CD4-positive, alpha-beta T cell (primary cell): ENCODE measurements at places on chromosomes 4 and X.
A peak's percentile ranks its signal among the peaks of the same experiment; 100 is the strongest.

DNA sequence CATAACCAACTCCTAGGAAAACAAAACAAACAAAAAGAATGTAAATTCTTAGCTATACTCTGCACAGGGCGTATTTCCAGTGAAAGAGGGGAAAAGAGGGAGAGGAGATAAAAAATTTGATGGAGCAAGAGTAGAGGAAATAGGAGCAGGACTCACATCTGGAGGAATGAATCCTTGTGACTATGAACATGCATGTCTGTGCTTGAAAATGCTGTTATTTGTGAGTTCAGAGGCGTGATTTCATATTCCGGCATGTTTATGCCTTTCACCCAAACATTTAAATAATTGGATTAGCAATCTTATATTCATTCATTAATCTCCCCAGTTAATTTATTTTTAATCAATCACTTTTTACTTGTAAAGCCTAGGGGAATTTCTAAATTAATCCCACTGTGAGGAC is 11.2 kb upstream of the NUDT11 start:
- H3K27me3 ChIP-seq: no peaks in the 10 kb centered on the region
- DNase-seq: no peak
- no peaks in the 10 kb centered on the region for H3K4me1 ChIP-seq
- H3K4me3 ChIP-seq: no peak overlapping the region

DNA sequence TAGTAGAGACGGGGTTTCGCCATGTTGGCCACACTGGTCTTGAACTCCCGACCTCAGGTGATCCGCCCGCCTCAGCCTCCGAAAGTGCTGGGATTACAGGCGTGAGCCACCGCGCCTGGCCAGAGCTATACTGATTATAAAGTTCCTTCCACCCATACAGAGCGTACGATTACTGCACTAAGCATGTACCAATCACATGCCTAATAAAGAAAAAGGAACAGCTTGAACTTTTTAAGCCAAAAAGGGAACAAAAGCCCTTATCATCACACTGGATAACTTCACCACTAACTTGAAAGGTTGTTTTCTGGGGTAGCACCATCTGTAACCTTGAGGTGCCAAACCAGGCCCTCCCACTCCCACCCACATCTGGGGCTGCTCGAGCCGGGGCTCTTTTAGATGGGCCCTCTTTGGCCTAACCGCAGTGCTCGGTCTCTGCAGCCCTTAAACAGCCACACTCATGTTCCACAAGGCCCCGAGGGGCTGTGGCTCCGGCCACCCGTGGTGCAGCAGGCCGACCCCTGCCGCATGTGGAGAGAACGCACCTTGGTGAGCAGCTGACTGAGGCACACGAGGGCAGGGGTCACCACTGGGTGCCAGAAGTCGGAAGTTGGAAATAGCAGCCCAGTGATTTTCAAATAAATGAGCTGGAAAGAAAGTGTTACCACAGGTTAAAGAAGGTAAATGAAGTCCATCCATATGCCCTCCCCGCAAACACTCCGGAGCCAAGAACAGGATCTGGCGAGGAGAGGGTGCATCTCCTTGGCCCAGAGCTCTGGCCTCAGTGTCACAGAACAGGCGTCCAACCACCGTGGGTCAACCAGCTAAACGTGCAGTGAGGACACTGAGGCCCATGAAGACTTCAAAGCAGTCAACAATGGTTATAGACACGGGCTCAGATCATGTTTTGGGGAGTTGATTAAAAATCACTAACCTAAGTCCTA is 18.4 kb downstream of the NOP14 start:
- DNase-seq: no peak
- no peak overlapping the region for H3K4me3 ChIP-seq
- H3K27me3 ChIP-seq: no peaks in the 10 kb centered on the region
- H3K36me3 ChIP-seq: peaks cover 88% of the 10 kb centered on the region
- peaks cover 28% of the 10 kb centered on the region for H3K4me1 ChIP-seq

DNA sequence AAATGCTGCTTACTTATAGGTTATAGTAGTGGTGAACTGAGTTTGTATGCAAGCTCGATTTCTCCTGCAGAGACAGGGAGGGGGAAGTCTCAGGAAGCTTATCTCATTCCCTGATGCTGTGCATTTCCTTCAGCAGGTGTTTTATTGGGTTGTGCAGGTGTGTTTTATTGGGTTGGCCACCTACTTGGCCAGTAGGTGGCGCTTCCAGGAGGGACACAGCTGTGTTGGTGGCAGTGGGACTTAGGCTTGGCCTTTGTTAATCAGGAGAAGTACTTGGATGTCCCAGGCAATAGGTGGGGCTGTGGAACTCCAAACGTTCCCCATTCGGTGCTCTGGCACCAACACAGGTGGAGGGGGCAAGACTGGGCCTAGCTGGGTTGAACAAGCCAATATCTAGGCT is 196.0 kb upstream of the DCAF8L1 start:
- H3K27ac ChIP-seq: no peak overlapping the region
- H3K36me3 ChIP-seq: no peaks in the 10 kb centered on the region
- no peak for DNase-seq
- no peak overlapping the region for H3K4me3 ChIP-seq

DNA sequence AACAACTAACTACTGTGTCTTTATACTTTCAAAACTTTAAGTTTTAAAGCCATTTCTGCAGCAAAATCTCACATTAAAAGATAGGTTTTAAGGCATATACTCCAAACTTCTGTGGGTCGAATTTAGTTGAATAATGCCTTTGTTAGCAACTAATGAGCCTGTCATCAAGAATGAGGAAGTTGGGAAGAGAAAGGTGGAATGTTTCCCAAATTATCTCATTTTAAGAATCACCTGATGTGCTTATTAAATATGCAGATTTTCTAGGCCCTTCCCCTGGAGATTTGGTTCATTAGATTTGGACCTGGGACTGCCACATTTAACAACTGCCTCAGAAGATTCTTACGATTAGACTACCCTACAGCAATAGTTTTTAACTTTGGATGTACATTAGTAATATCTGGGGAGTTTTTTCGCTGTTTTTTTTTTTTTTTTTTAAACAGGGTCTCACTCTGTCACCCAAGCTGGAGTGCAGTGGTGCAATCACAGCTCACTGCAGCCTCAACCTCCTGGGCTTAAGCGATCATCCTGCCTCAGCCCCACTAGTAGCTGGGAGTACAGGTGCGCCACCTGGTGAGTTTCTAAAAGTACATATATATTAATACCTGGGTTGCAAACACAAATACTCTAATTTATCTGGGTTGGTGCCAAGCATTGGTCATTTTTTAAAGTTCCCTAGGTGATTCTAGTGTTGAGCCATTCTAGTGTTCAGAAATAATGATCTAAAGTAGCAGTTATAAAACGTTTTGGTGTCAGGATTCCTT is 16.1 kb upstream of the TASL start:
- peak; percentile 20 for DNase-seq
- H3K27me3 ChIP-seq: no peaks in the 10 kb centered on the region
- no peaks in the 10 kb centered on the region for H3K4me1 ChIP-seq
- no peak overlapping the region for H3K27ac ChIP-seq
- H3K36me3 ChIP-seq: no peaks in the 10 kb centered on the region

DNA sequence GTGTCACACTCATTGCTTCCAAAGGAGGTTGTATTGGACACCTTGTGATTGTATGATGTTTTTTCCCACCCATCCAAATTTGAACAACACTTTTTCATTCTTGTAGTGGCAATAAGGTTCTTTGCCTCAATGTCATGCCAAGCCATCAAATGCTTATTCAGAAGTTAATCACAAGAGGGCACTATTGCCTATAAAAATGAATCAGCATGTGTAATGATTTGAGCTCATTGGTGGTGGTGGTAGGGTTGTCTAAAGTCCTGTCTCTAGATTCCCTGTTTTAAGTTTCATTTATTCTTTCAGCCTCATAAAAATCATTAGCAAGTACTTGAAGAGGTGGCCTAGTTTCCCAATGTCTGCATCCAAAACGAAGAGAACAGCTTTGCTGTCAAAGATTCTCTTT is 37.0 kb downstream of the IRS4 start:
- no peaks in the 10 kb centered on the region for H3K4me1 ChIP-seq
- no peaks in the 10 kb centered on the region for H3K36me3 ChIP-seq
- DNase-seq: no peak
- no peaks in the 10 kb centered on the region for H3K27me3 ChIP-seq
- H3K27ac ChIP-seq: no peak overlapping the region

GRCh38 chr4:8651661-8652180 is 59.2 kb downstream of the CPZ start:
- no peaks in the 10 kb centered on the region for H3K4me1 ChIP-seq
- DNase-seq: no peak
- H3K27ac ChIP-seq: no peak overlapping the region
- H3K36me3 ChIP-seq: no peaks in the 10 kb centered on the region

DNA sequence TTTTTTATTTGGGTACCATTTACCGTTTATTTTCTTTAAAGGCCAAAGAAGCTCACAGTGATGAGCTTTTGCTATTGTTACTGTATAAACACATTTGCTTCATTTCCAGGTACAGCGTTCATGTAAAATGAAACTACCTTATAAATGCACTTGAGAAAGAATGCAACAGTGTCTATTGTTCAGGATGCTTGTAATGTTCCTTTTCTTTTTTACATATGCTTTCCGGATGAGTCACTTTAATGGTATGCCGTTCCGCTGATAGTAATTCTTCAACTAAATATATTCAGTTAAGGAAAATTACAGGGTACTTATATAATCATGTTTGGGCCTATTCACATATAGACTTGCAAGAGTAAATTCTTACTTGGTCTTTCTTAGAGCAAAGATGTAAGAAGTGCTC is 354.9 kb downstream of the RPA4 start:
- H3K4me1 ChIP-seq: no peaks in the 10 kb centered on the region
- no peaks in the 10 kb centered on the region for H3K36me3 ChIP-seq
- H3K4me3 ChIP-seq: no peak overlapping the region
- DNase-seq: no peak
- H3K27me3 ChIP-seq: no peaks in the 10 kb centered on the region
- no peak overlapping the region for H3K27ac ChIP-seq

- no peaks in the 10 kb centered on the region for H3K36me3 ChIP-seq
- peaks cover 7% of the 10 kb centered on the region for H3K4me1 ChIP-seq
- H3K27me3 ChIP-seq: no peaks in the 10 kb centered on the region
- no peak overlapping the region for H3K27ac ChIP-seq
These were observed 5.4 kb downstream of the PNMA6E start for GRCh38 chrX:153395613-153396319.

GRCh38 chr4:173680278-173680677 is 150.2 kb upstream of the HAND2 start:
- no peak overlapping the region for H3K4me3 ChIP-seq
- no peaks in the 10 kb centered on the region for H3K36me3 ChIP-seq
- H3K27me3 ChIP-seq: no peaks in the 10 kb centered on the region
- H3K4me1 ChIP-seq: no peaks in the 10 kb centered on the region
- H3K27ac ChIP-seq: no peak overlapping the region

DNA sequence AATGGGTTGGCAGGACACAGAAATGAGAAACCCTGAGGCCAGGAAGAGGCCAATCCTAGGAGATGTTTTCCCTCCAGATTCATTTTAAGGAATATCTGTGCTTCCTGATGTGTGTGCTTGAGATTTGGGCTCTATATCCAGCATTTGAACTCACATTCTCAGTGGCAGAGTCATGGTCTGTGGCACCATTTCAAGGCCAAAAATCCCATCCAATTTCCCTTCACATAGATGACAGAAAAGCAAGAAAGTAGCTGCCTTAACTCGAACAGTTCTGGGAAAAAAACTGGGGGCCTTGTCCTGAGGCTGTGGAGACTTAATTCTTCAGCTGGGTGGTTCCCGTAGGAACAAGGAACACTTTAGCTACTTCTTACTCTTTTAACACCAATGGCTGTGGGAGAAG is 27.4 kb downstream of the TAF7L start:
- H3K36me3 ChIP-seq: no peaks in the 10 kb centered on the region
- no peak overlapping the region for H3K27ac ChIP-seq
- H3K4me3 ChIP-seq: no peak overlapping the region
- H3K27me3 ChIP-seq: no peaks in the 10 kb centered on the region

- no peaks in the 10 kb centered on the region for H3K27me3 ChIP-seq
- DNase-seq: no peak
- no peaks in the 10 kb centered on the region for H3K36me3 ChIP-seq
- H3K4me1 ChIP-seq: no peaks in the 10 kb centered on the region
- H3K27ac ChIP-seq: no peak overlapping the region
- no peak overlapping the region for H3K4me3 ChIP-seq
These were observed 319.1 kb downstream of the PCDH19 start for GRCh38 chrX:100090931-100091330.

GRCh38 chr4:110196206-110196870 is 2.1 kb downstream of the ELOVL6 start:
- H3K4me1 ChIP-seq: peaks cover 22% of the 10 kb centered on the region
- no peaks in the 10 kb centered on the region for H3K36me3 ChIP-seq
- peak overlapping the region; percentile 80 for H3K27ac ChIP-seq

DNA sequence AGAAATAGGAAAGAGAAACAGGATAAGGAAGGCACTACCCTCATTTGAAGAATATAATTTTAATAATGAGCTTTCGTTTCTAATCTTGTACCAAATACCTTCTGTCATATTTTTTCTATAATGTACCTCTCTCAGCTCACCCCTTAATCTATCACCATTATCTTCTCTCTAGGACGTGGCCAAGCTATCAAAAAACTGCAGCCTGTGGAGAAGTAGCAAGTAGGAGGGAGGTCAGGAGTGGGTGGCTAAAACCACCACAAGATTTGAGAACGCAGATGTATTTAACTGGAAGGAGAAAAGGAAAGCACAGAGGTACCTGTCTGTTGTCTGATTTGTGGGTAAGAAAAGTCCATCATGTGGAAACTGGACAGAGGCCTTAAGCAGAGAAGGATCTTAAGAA is 576.7 kb upstream of the DIPK2B start:
- no peaks in the 10 kb centered on the region for H3K27me3 ChIP-seq
- no peak overlapping the region for H3K27ac ChIP-seq
- no peak for DNase-seq
- no peak overlapping the region for H3K4me3 ChIP-seq
- H3K36me3 ChIP-seq: no peaks in the 10 kb centered on the region

- no peak for DNase-seq
- no peaks in the 10 kb centered on the region for H3K27me3 ChIP-seq
- H3K4me1 ChIP-seq: no peaks in the 10 kb centered on the region
- no peaks in the 10 kb centered on the region for H3K36me3 ChIP-seq
- no peak overlapping the region for H3K27ac ChIP-seq
These were observed 21.7 kb downstream of the PNMA6F start for GRCh38 chrX:153299855-153300254.

- H3K4me1 ChIP-seq: no peaks in the 10 kb centered on the region
- no peak overlapping the region for H3K27ac ChIP-seq
- H3K27me3 ChIP-seq: no peaks in the 10 kb centered on the region
- no peak for DNase-seq
These were observed 180.7 kb upstream of the SFRP2 start for GRCh38 chr4:153969542-153969941.

- H3K4me1 ChIP-seq: peaks cover 64% of the 10 kb centered on the region
- peaks cover 23% of the 10 kb centered on the region for H3K36me3 ChIP-seq
- no peak overlapping the region for H3K27ac ChIP-seq
- DNase-seq: peak; percentile 49
These were observed 147.7 kb downstream of the SH3KBP1 start for GRCh38 chrX:19739683-19740082.

DNA sequence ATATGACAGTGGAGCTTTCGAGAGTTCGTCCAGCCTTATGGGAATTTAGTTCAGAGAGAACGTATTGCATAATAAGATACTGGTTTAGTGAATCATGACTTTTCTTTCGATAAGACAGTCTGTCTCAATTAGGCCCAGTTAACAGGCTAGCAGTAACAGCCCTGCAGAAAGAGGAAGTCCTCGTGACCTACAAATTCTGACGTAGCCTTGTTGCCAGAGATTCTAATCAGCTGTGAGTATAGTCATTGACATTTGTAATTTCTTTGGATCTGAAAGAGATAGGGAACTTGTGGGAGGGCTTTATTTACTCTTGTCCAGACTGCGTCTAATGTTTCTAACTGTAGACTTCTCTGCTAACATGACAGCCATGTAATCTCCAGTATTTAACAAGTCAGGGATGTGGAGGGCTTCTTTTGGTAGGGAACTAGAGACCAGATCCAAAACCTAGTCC is 15.8 kb downstream of the ART3 start:
- no peak overlapping the region for H3K4me3 ChIP-seq
- H3K27me3 ChIP-seq: peaks cover 3% of the 10 kb centered on the region
- no peak for DNase-seq
- no peaks in the 10 kb centered on the region for H3K36me3 ChIP-seq
- no peak overlapping the region for H3K27ac ChIP-seq
